ENCODE measurements at places on chromosomes 5 and 9.
A peak's percentile ranks its signal among the peaks of the same experiment; 100 is the strongest.

DNA sequence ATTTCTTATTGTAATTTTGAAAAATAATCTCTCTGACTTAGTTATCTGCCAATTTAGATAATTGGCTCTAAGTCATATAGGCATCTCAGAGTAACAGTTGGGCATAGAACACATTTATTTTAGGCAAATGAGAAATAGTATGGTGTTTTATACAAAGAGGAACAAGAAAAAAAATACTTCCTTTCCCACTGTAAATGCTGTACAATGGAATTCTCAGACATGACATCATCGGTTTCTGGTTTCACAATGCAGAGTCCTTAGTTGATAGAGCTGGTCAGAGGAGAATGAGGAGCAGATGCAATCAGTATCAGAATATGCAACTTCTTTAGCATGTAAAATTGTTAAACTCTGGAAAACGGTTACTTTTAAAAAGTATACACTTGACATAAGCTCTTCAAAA lies 49.4 kb downstream of the PLK2 start:
- DNase-seq, result peak; percentile 87

GRCh38 chr9:27124151-27124550 lies 15.1 kb downstream of the TEK start:
- DNase-seq, result peak; percentile 25

DNA sequence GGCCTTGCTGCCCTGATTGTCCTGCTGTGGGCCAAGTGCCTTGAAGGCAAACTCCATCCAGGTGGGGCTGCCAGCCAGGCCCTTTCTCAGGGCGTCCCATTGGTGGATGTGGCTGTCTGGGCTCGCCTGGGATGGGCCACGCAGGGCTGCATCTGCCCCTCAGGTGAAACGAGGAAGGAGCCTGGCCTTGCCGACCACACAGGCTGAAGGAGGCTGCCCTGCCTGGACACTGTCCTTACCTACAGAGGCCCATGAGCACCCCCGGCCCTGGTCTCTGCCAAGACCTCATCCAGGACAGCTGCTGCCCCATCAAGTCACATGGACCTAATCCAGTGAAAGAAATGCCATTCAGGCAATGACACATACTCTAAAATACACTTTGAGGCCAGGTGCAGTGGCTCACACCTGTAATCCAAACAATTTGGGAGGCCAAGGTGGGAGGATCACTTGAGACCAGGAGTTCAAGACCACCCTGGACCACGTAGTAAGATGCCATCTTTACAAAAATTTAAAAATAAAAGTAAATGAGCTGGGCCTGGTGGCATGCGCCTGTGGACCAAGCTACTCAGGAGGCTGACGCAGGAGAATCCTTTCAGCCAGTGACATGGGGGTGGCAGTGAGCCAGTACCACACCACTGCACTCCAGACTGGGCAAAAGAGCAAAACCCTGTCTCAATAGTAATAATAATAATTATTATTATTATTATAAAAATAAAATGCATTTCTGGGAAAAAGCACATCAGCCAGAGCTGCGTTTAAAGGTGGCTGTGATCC lies 33.9 kb downstream of the PNPLA7 start:
- DNase-seq, result no peak

- no peak for DNase-seq
These were observed 617.6 kb downstream of the TLR4 start for GRCh38 chr9:118321788-118322187.

DNA sequence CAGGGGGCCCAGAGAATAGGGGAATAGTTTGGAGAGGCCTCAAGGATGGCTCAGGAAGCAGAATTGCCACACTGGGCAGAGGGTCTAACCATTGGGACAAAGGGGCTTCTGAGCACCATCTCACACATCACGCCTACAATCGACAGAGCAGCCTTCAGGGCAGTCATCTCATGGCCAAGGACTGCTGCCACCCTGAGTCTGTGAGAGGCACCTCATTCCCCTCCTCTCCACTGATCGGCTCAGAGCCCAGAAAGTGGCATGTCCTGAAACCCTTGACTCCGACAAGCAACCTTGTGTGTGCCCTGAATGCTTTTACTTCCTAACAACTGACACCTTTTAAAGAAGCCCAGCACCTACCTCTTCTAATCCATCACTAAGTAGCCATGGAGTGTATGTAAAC lies 128.9 kb upstream of the PTPN3 start:
- no peak for DNase-seq

DNA sequence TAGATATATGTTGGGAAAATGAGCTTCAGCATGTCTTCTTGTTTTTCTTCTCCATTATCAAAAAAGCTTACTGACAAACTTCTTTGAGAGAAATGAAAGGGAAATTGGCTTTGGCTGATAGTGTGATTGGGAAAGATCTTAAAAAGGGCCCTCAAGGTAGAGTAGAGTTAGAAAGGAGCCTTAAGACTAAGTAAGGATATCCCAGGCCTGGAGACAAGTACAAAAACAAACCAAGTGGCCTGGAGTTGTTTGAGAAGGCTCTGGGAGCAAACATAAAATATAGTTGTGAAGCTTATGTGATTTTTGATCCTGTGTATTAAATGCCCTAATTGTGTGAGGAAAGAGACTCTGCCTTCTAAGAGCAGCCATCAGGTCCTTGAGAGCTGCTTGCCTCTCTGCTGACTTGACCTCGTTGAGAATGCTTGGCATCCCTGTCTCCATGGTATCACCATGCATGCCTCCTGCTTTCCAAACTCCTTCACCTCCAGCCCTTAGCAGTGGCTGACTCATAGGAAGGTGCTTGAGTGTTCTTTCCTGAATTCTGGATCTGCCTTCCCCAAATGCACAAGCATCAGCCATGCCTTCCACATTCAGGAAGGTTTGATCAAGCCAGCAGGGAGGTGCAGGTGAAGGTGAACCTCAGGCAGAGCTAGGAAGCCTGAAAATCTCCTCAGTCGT lies 78.9 kb downstream of the SMARCA2 start:
- DNase-seq, result peak; percentile 56

DNA sequence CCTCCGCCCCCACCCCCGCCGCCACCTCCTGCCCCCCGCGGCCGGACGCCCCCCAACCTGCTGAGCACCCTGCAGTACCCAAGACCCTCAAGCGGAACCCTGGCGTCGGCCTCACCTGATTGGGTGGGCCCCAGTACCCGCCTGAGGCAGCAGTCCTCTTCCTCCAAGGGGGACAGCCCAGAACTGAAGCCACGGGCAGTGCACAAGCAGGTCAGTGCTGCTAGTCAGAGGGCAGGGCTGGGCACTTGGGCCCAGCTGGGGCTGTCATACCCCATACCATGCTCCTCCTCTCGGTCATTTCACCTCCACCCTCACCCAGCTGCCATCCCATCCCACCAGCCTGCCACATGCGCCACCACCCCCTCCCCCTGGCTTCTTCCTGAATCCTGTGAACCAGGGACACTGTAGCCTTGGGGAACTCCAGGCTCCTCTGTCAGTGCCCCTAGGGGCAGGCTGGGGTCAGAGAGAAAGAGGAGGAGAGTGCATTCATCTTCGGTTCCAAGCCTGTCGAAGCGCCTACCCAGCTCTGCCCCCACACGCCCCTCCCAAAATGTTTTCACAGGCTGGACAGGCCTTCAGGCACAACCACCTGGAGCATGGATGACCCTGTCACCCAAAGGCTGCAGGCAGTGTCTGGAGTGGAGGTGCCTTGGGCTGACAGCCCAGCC lies 122.0 kb downstream of the DAB2IP start:
- no peak for DNase-seq

- no peak for DNase-seq
These were observed 108.5 kb upstream of the PTPRD start for GRCh38 chr9:10721301-10721700.

- no peak for DNase-seq
These were observed 27.3 kb upstream of the CEP72 start for GRCh38 chr5:584846-585245.
